ENCODE measurements at places on chromosomes 1 and 21.
A peak's percentile ranks its signal among the peaks of the same experiment; 100 is the strongest.

DNA sequence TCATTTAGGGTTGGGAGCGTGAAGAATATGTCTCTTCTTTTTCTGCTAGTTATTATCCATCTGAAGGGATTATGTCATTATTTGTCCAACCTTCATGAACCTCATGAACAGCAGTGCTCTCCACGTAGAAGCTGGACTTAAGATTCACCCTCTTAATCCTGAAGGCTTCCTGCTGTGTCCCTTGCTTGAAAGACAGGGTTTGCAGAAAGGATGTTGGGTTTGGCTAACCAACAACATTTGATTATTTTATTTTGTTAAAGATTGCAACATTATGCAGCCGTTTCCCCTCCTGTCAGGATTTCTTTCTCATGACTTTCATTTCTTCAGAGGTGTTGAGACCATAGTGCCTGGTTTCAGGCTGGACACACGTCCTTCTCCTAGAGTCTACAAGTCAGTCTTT lies 75.2 kb downstream of the NGF start:
- no peak for DNase-seq

DNA sequence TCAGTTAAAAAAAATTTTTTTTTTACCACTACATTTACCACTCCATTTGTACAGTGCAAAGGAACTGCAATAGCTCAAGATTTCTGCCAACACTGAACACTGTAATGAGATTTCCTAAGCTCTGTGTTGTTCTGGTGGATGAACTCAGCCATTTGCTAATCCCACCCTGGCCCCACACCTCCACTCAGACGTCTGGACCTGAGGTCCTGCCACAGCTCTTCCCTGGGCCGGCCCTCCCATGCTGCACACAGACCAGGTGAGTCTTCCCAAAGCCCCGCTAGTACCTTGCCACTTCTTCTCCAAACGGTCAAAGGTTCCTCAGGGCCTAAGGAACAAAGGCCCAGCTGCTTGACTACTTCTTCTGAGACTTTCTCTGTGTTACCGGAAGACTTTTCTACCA lies 56.4 kb downstream of the SLC45A1 start:
- DNase-seq, result no peak

DNA sequence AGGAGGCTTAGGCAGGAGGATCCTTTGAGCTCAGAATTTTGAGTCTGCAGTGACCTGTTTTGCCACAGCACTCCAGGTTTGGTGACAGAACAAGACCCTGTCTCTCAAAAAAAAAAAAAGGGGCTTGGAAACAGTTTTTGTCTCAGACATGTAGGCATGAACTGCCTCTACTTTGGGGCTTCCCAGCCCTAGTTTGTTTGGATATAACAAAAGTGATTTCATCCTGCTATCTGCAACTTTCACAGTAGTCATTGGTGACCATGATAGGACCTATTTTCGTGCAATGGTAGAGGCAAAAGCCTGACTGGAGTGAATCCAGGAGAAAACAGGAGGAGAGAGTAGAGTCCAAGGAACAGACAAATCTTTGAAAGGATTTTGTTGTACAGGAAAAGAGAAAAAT lies 20.3 kb upstream of the EVI5 start:
- no peak for DNase-seq

GRCh38 chr1:20964540-20965484 lies 177.7 kb upstream of the HP1BP3 start:
- DNase-seq, result no peak

DNA sequence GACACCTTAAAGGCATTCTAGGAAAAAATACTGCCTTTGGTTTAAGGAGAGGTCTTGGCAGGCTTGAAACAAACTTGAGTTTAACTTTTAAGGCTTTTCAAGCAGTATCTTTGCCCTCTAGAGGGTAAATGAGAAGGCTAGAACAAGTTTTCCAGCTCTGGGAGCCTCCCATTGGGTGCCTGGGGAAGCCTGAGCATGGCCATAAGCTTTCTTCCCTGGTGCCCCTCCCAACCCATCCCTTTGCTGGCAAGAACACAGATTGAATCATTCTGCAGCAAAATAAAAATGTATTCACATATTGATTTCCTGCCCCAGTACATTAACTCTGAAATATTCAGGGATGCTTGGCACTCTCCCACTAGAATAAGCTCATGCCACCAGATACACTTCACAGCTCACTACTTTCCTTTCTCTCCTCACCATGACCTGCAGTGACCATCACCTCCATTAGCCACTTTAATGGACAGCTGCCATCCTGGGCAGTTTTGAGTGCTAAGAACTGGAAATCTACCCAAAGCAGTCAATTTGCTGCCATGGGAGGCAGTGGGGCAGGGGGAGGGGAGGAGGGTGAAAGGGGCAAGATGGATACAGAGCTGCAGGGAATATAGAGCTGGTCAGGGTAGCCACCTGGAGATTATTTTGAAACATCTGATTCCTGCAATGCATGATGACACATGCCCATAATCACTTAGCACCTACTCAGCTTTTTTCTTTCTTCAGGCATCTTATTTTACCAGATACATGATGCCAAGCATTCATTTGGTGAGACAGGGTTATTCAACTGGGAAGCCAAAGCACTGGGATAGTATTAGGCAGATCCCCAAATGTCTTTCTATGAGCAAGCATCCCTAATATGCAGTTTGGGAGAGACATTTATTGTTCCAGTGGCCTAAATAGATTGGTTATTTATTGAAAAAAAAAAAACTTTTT lies 140.6 kb downstream of the SYT2 start:
- DNase-seq, result no peak

DNA sequence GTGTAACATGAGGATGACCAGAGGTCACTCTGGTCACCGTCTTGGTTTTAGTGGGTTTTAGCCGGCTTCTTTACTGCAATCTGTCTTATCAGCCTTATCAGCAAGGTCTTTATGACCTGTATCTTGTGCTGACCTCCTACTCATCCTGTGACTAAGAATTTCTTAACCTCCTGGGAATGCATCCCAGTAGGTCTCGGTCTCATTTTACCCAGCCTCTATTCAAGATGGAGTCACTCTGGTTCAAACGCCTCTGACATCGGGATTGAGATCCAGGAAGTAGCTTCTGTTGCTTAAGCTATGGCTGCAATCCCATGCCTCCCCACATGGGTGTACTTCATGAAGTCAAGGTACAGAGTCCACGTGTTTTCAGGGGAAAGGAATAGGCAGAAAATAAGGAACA lies 19.9 kb downstream of the FMN2 start:
- no peak for DNase-seq

- no peak for DNase-seq
Observed at GRCh38 chr1:150516050-150516591, 569 bp downstream of the FALEC start.

- DNase-seq, result no peak
Observed at GRCh38 chr21:36628761-36629460, 70.0 kb upstream of the SIM2 start.

DNA sequence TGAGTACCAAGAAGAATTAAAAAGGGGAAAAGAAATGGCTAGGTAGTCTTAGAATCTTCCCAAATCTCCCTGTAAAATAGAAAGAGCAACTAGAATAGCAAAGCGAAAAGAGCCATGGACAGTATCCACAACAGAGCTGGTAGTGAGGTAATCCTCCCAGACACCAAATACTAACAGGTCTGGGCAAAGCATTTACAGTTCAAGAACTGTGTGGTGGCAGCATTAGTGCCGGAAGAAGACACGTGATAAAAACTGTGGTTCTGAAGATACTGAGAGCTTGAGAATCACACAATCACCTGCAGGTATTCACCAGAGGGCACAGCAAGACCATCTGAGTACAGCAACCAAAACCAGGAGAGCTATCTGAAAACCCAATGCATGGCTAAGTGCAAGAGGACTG lies 31.8 kb upstream of the OLIG2 start:
- DNase-seq, result no peak

- DNase-seq, result no peak
Observed at GRCh38 chr21:43824333-43825241, 35.2 kb downstream of the RRP1 start.

- DNase-seq, result no peak
Observed at GRCh38 chr1:55472784-55473183, 257.6 kb upstream of the USP24 start.

GRCh38 chr1:40312238-40313205 lies 4.6 kb downstream of the COL9A2 start:
- peak; percentile 48 for DNase-seq

Measured in activated CD4-positive, alpha-beta T cell treated with anti-CD3 and anti-CD28 coated beads, Interleukin-10, Interleukin-2, amounts not matched to agents 100 ng/mL and 50 ng/mL, durations not matched to agents 16 hours and 8 hours (primary cell).